ENCODE measurements at places on chromosomes 6 and 20.

DNA sequence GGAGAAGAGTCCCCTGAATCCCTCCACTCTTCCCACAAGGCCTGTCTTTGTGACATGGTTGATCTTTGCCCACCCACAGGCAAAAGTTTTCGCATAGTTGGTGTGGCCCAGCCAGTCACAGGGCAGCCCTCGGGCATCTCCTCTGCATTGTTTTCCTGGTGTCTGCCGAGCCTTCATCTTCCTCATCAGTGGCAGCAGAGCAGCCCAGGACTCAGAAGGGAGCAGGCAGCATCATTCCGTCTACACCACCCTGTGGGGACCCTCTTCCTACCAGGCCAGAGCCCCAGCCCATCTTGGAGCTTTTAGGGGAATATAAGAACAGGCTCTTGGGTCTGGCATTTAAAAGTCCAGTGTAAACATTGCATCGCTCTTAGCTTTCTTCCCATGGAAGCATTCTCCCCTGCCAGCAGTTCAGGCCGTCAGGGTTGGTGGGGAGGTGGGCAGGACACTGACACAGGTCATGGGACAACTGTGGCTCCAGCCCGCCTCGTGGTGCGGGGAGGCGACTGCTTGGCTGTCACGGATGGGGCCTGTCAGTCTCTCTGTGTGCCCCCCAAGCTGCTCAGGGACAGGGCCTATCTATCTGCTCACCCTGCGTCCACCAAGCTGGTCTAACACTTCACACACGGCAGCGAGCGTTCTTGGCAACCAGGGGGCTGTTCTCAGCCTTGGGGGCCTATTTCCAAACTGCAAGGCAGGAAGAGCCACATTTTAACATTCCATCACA, 38.3 kb downstream of the PDRG1 start:
- DNase-seq, result no peak

GRCh38 chr20:63446216-63447024, 26.0 kb downstream of the KCNQ2 start:
- no peak for DNase-seq

- DNase-seq, result no peak
Measured at GRCh38 chr6:138331984-138332383, 45.7 kb upstream of the SMIM28 start.

- DNase-seq, result no peak
Measured at GRCh38 chr6:145685932-145686331, 49.4 kb downstream of the EPM2A start.

DNA sequence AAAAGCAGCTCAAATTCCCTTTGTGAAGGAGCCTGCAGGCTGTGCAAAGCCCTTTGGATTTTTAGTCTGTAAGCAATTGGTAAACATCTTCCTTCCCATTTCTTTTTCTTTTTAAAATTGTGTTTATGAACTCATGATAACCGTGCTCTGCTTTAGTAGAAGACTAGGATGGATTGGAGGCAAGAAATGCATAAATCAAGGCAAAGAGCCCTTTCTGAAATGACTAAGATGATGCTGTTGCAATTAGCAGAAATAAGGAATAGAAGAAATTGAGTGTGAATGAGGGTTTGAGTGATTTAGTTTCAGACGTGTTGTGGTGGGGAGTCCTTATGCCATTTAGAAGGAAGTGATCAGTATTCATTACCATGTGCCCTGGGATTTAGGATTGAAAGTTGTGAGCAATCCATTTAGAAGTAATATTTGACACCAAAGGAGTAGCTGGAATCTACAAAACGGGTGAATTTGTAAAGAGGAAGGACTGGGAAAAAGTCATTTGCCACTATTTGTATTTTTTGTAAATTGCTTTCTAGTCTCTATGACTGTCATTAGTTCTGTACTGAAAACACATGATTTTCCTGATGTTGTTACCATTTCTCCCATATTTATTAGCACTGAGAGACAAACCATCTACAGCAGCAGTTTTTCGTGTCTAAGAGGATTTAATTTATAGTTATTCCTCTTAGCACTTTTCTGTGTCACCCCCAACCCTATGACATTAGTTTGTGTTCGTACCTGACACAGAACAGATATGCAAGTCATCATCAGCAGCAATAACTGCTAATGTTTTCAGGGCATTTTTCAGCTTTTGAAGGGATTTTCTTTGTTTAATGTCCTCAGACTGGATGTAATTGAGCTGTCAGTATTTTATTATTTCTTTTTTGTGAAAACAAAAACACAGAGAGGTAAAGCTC, 265.0 kb downstream of the UTRN start:
- DNase-seq, result no peak

Measured in NCI-H2029 treated with DMSO at 0.1 percent for 48 hours (cell line).